ENCODE measurements at places on chromosomes 3 and 15.

DNA sequence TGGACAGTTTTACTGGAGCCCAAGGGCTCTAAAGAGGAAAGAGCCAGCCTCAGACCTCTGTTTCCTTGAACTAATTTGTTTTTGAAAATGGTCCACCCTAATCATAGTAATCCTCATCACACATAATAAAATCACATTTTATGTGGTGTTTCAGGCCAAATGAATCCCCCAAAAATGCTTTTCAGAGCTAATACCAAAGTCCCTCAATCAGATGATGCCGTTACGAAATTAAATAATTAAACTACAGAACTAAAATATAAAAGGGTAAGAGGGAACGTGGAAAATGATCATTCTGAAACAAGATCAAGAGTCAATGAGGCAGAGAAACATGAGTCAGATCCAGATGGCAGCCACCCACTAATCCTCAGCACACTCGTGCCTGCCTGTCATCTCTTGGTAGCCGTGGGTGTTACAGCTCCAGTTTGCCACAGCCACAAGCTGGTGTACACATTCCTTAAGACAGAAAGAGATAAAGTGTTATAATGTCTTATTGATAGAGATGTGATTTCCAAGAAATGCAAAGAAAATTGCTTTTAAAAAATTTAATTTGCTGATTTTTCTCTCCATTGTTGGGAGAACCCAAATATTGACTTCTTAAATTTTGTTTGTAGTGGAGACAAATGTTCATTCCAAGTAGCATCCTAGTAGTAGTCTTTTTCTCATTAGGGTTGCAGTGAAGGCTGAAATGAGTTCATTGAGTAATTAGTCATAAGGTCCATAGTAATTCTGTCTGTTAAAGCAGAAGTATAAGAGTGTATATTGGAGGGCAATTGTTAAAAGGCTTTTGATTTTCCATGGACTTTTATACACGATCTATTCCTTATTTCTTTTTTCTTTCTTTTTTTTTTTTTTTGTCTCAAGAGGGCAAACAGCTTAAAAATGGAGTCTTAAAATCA lies 104.2 kb downstream of the AGBL1 start:
- no peak for DNase-seq

GRCh38 chr3:161369531-161369930 lies 1.8 kb downstream of the SPTSSB start:
- DNase-seq: no peak

GRCh38 chr3:70042641-70043040 lies 43.1 kb downstream of the SAMMSON start:
- no peak for DNase-seq

GRCh38 chr15:80856809-80857377 lies 77.7 kb downstream of the CEMIP start:
- no peak for DNase-seq

GRCh38 chr15:28955160-28955992 lies 69.6 kb downstream of the APBA2 start:
- DNase-seq: no peak

DNA sequence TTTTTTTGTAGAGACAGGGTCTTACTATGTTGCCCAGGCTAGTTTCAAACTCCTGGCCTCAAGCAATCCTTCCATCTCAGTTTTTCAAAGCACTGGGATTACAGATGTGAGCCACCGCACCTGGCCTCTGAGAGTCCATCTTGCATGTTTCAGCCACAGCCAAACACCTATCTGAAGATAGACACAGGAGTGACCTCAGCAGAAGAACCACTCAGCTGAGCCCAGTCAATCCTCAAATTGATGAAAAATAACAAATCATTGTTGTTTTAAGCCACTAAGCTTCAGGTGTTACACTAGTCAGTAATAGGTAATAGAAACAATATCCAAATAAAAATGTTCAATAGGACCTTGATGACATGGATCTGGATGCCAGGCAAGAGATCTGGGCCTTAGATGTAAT lies 38.3 kb upstream of the MITF start:
- DNase-seq: no peak

GRCh38 chr3:66639809-66640356 lies 139.1 kb upstream of the LRIG1 start:
- DNase-seq: no peak

- no peak for DNase-seq
These were observed 394.8 kb downstream of the FHIT start for GRCh38 chr3:60856257-60857046.

DNA sequence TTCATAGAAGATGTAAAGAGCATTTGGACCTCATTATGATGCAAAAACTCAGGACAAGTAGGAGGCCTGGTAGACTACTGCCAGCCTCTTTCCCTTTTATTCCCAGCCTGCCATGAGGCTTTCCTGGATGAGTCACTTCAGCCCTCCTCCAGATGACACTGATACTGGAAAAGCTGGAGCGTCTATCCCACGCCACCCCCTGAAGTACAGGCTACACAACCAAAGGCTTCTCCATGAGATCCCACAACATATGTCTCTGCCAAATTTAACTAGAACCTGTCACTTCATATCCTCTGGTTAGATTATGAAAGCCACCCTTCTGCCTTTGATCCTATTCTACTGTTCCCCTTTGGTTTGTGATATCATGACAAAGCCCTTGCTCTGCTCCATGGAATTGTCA lies 56.1 kb upstream of the CPNE4 start:
- no peak for DNase-seq

- no peak for DNase-seq
These were observed 21.7 kb upstream of the GMNC start for GRCh38 chr3:190883973-190884832.

DNA sequence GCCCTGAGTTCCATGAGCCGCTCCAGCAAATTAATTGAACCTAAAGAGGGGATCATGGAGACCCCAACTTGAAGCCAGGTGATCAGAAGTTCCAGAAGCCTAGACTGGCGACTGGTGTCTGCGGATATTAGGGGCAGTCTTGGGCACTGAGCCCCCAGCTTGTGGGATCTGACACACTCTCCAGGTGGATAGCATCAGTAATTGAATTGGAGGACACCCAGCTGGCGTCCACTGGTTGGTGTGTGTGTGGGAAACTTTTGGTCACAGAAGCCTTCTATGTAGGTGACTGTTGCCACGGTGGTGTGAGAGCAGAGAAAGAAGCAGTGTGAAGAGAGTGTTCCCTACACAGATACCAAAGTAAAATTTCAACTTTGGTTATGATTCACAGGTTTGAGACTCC lies 106.0 kb upstream of the ADPGK start:
- DNase-seq: no peak

DNA sequence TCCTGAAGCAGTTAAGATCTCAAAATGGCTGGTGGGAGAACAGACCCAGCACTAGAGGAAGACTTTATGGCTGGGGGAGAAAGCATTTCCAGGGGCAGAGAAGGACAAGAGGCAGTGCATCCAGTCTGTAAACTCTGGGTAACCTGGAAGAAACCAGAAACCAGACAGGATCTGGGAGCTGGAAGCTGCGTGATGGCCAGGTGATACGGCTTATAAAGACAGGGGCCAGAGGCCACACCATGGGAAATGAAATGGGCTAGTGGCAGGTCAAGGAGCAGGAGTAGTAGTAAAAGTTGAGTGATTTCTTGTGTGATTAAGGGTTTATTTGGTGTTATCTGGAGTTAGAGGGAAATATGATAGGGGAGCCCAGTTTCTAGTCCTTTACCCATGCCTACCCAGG lies 144.7 kb upstream of the ARRDC4 start:
- DNase-seq: no peak

DNA sequence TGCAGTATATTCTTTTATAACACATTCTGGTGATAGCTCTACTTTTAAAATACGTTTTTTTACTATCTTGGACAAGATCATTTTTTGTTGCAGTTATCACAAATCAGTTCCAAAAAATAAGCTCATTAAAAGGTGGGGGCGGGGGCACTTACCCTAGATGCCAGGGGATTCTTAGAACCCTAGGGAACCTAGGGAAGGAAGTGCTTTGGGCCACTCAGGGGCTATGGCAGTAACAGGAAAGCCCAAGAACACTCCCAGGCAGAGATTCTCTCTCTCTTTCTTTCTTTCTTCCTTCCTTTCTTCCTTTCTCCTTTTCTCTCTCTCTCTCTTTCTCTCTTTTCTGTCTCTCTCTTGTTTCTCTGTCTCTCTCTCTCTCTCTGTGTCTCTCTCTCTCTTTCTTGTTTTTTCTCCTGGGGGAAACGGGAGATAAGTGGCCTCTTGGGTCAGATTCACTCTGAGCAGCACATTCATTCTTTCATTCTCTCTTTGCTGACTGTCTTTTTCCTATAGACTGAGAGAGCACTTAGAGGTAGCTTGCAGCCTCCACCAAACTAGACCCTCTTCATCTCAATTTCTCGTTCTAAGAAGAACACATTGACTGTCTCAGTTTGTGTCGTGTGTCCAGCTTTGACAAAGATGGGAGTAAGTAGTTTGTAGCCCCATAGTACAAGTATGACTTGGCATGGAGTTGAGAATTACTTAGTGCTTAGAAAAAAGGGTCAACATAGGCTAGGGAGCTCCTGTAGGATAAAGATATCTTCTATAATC lies 16.6 kb downstream of the SCAANT1 start:
- no peak for DNase-seq
